Stimulated activated CD4-positive, alpha-beta T cell treated with anti-CD3 and anti-CD28 coated beads, Interleukin-2, amount 100 ng/mL, for 24 hours (primary cell): ENCODE measurements at places on chromosomes 11 and 22.
A peak's percentile ranks its signal among the peaks of the same experiment; 100 is the strongest.

DNA sequence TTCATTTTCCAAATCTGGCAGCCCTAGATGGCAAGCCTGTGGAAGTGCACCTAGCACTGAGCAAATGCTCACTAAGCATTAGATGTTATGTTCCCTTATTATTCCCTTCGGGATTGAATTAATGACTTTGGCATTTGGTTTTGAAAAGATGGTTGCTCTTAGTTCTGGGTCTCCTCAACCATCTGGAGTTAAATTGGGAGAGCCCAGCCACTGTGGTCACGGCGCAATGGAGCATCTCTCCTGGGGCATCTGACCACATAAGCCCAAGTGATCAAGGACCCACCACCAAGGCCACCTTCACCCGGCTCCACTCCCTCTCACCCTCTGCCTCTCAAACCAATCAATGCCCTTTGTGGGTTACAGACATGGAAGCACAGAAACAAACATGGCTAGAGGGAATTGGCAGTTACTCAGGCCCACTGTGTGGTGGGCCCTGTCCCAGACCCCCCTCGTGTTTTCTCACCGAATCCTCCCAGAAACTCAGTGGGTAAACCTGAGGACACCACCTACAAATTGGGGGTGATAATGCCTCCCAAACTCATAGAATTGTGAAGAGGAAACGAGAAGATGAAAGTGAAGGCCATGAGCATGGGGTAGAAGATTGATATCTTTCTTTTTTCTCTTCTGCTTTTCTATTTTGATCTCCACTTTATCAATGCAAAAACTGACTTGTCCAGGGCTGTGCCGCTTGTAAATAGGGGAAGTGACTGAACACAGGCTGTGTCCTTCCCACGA, 52.2 kb downstream of the IRAG1 start:
- DNase-seq, result no peak

GRCh38 chr11:117488996-117489952, 161.6 kb downstream of the CEP164 start:
- DNase-seq, result no peak

DNA sequence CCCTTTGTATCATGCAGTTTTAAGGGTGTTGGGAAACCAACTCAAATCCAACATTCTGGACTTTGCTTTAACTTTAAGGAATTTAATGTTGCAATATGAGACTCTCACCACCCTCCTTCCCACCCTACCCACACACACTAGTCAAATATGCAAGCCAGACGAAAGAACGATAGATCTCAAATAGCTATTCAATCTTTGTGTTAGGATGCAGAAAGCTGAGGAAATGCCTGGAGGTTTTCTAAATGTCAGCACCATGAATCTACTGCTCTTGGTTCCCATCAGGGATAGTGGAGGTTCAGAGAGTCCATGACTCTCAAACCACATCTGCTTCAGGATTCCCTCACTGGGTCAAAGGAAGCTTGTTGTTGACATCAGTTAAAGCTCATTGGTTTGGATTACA, 33.7 kb downstream of the EXPH5 start:
- no peak for DNase-seq

DNA sequence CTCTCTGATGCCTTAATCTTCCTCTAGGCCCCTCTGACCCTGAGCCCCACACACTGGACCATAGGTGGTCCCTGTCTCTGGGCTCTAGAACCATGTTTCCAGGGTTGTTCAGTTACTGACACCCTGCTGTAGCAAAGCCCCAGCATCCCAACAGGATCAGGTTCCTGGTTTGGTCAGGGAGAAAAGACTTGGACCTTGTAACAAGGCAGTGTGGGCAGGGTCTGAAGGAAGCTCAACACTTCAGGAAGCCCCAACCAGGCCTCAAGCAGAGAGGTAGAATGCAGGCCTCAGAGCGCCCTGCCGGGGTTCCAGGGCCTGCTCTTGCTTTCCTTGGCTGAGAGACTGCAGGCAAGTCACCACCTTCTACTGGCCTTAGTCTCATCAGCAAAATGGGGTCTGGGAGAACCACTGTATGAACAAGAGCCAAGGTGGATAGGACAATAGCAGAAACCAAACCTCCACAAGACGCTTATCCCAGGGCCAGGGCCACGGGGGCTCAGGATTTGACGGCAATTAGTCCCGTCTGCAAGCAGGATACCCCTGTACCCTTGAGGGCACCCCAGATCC, 4.8 kb downstream of the ARAP1 start:
- DNase-seq, result no peak

- no peak for DNase-seq
These were observed 4.1 kb downstream of the GNAZ start for GRCh38 chr22:23074451-23074850.

- DNase-seq, result no peak
These were observed 92.3 kb downstream of the GAB2 start for GRCh38 chr11:78325274-78325781.

GRCh38 chr11:76415073-76415472, 29.7 kb upstream of the EMSY start:
- DNase-seq, result no peak

DNA sequence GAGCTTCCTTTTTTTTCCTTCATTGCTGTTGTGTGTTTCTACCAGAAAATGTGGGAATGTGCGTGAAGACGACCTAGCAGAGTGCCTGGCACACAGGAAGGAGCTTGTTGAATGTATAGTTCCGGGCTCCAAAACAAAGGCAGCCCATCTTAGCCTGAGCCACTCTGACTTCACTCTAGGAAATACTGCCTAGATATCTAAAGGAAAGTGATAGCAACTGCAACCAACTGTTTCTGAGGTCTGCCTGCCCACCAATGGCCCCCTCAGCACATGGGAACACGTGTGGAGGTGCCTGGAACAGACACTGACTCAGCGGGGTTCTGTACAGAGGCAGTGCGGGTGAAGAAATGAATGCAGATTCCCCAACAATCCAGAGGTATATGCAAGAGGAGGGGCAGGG, 14.7 kb upstream of the XBP1 start:
- DNase-seq, result no peak

DNA sequence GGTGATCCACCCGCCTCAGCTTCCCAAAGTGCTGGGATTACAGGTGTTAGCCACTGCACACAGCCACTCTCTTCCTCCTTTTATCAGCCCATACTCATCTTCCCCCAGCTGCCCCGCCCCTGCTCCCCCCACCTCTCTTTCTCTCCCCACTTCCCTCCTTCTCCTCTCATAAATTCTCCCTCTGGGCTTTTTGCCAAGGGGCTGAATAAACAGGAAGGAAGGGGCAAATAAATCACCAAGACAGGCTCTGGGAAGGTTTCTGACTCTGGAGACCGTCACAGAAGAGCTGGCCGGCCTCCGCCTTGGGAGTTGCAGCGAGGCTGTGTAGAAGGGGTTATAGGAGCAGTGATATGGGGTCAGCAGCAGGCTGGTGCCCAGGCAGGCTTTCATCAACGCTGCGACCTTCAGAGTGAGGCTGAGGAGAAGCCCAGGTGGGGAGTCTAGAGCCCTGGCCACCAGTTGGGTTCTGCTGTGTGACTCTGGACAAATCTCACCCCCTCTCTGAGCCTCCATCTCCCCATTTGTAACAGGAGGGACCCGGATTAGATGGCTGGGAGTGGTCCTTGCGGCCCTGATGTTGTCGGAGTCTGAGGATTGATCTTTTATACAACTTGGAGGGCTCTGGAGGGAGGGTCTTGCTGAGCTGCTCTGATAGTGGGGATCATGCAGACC, 62.6 kb upstream of the RASD2 start:
- DNase-seq, result no peak

DNA sequence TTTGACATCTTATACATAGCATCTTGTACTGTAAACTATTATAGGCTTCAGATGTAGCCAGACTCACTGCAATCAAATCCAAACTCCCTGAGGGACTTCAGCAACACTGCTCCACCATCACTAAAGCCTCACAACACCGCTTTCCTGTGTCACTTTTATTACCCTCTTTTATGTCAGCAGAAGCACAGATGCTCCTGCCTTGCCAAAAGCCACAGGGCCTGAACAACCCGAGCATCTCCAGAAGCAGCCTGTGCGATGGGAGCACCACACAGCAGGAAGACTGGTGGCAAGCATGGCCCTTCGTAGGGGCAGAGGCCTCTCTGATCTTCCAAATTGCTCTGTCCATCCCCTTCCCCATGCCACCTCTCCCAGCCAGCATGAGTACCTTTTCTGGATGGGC, 22.9 kb downstream of the TMEM123 start:
- no peak for DNase-seq

DNA sequence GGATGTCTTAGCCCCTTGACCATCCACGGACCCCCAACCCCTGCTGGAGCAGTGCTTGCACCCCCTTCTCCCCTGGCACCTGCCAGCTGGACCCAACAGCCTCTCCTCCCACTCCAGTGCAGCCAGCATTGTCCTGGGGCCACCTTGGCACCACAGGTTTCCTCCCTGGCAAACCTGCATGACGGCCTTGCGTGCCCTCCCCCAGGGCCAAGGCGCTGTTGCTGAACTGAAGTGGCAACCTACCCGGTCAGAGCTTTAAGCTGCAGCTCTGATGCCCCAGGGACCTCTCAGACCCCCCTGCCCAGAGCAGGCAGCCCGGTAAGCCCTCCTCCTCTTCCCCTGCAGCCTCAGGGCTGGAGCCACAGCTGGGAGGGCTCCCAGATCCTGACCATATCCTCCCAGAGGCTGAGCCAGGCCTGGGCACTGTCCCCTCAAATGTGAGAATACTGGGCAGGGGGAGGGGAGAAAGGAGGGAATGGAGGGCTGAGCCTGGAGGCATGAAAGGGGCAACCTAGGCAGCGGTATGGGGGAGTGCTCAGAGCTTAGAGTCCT, 1.8 kb upstream of the LRRC75B start:
- DNase-seq, result no peak

- DNase-seq, result no peak
These were observed 65.8 kb downstream of the PACSIN2 start for GRCh38 chr22:42949159-42949558.

GRCh38 chr11:65064847-65065240, 6.5 kb upstream of the NAALADL1 start:
- no peak for DNase-seq

DNA sequence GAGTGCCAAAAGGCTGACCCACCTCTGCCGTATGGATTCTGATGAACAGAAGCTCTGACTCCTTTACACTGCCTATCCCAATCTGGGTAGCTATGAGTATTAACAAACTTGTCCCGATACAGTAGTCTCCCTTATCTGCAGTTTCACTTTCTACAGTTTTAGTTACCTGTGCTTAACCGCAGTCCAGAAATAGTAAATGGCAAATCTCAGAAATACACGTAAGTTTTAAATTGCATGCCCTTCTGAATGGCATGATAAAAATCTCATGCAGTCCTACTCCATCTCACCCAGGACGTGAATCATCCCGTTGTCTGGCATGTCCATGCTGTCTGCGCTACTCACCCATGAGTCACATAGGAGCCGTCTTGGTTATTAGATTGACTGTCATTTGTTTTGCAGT, 68.8 kb downstream of the SNX19 start:
- no peak for DNase-seq

DNA sequence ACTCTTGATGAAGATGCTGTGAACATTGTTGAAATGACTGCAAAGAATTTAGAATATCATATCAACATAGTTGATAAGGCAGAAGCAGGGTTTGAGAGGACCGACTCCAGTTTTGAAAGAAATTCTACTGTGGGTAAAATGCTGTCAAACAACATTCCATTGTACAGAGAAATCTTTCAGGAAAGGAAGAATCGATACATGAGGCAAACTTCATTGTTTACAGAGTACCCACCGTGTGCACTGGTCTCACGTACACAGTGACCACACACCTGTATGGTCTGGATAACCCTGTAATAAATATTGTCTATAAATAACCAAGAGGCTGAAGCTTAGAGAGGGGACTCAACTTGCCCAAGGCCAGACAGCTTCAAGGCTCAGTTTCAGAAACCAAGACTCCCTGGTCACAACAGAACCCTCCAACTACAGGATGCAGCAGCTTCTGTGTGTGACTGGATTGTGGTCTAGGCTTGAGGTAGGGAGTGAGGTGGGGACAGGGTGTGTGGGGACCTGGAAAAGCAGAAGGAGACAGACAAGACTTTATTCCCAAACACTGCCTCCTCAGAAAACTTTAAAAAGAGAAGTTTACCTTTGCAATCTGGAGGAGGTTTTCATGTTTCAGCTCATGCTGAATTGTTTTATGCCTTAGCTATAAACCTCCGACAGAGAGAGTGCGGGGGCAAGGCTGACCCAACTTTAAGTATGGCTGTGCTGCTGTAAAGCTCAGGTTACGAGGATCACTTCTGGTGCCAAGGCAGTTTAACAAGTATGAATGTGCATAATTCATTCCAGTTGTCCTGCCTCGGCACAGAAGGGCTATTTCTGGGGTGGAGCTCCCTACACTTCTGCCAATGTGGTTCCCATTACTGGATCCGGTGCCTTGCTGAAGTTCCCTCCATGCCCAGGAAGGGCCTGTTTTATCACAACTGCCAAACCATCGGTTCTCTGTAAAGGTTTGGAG, 372.6 kb upstream of the NARS2 start:
- DNase-seq, result no peak

- DNase-seq, result no peak
These were observed 9.4 kb upstream of the CASP12 start for GRCh38 chr11:104907521-104908185.

GRCh38 chr11:114774599-114775361, 96.5 kb downstream of the NXPE2 start:
- DNase-seq, result peak; percentile 16

GRCh38 chr22:34096770-34097169, 176.5 kb upstream of the LARGE1 start:
- DNase-seq, result no peak

- no peak for DNase-seq
These were observed 124.6 kb downstream of the ABTB2 start for GRCh38 chr11:34233215-34233614.

DNA sequence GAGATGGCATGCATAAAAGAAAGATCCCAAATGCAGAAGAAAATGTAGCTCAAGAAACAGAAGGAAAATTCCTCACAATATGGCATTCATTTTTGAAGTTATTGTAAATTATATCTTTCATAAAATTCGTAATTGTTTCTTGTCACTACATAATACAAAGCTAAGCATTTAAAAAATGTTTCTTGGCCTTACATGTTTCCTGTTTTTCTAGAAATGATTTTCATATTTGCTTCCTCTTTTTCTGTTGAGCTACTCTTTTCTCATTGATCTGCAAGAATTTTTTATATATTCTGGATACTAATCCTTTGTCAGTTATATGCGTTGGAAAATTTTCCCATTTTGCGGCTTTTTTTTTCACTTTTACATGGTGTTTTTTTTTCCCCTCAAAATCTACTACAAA, 48.0 kb downstream of the ENTHD1 start:
- no peak for DNase-seq

DNA sequence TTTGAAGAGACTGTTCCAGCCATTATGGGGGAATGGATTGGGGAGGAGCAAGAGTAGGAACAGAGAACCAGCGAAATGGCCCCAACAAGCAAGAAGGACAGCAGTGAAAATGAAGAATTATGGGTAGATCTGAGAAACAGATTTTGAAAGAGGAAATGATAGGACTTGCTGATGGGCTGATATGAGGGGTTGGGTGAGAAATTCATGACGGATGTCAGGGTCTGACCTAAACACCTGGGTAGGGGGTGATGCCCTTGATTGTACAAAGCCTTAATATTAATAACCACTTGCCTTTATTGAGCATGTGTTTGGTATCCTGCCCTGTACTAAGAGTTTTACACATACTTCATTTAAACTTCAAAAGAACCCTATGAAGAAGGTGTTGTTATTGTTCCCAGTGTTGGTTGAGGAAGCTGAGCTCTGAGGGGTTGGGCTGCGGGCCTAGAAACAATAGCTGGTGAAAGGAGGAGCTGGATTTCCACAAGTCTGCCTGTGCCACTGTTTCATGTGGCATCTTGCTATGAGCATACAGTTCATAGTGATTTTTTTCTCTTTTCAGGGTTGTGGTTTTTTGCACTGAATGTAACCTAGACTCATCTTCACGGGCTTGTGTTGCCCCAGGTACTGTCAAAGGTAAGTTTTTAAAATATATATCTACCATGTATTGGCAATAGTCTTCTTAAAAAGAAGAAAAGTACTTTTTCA, 61.1 kb upstream of the TNRC6B start:
- DNase-seq, result no peak

GRCh38 chr11:34757026-34757451, 136.1 kb downstream of the EHF start:
- no peak for DNase-seq
